ENCODE measurements at places on chromosomes 6 and 20. TPM values are rescaled to one million over a fixed set of nuclear protein-coding genes. Genes with fewer than 3 reads are reported as not detected.

DNA sequence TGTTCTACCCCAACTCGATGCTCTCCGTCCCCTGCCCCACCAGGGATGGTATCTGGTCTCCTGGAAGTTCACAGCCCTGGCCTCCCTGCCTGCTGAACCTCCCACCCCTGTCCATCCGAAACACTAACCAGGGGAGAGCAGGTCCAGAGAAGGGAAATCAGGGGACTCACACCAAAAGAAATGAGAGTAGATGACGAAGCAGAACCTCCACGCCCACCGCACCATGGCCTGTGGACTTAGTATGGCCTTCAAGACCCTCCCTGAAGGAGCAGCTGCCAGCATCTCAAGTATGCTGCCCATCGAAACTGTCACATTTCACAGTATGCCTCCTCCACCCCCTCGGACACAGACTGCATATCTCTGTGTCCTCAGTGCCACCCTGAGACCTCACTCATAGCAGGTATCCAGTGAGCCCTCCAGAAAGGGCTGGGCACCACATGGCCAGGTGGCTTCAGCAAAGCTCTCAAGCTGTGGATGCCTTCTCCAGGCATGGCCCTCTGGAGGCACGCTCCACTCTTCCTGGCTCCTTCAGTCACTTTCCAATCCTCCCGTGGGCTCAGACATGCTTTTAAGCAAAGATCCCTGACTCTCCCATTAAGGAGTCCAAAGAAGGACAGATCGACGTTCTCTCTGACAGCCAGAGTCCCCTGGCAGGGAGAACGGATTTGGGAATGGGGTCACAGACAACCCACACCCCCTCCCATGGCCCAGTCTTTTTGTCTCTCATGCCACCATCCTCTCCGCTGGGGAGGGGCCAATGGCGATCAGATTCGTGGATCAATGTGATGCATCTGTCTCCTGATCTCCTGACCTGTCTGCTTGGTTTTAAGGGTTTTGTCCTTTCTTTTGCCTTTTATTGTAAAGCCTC, 158.4 kb downstream of the ANKRD60 start:
- no peak for DNase-seq

- DNase-seq: no peak
Measured at GRCh38 chr6:152598901-152599537, 38.1 kb downstream of the SYNE1 start.

The COX4I2 gene
- not detected for total RNA-seq

The RRAGD gene
- 18.8 TPM for total RNA-seq

DNA sequence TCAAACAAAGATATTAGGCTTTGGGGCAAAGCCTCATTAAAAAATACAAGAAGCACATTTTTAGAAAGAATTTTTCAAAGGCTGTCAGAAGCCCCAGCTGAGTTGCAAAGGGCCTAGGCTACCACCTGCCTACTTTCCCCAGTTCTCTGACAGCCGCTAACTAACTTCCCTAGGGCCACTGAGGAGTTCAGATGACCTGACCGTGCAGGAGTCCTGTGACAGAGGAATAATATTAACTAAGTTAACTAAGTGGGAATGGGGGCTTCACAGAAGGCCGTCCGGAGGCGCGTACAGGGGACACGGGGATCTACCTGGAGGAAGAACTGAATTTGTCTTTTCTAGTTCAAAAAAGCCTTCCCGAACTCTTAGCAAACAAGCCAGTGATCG, 884 bp downstream of the MCHR2 start:
- no peak for DNase-seq

The SOX18 gene
- total RNA-seq: 0.79 TPM

All from suprapubic skin (tissue), 4 donors.